ENCODE measurements at places on chromosomes 4 and X.

DNA sequence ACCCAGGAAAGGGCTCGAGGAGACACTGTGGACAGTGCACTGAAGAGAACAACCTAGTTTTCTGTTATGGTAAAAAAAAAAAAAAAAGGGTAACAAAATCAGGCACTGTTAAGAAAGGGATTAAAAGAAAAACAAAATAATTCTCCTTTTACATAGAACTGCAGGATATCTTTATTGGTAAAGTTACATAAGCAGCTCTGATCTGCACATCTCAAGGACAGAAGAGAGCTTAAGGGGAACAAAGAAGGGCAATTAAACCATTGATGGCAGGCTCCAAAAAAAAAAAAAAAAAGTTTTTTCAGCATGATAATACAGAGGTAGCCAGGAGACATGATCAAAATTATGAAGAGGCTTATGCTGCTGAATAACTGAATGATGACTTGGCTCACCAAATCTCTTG lies 85.0 kb downstream of the HDAC8 start:
- no peak for DNase-seq

- no peak for DNase-seq
Observed at GRCh38 chrX:22165732-22166457, 106.8 kb upstream of the CBLL2 start.

GRCh38 chr4:153169776-153170175 lies 34.5 kb upstream of the TRIM2 start:
- no peak for DNase-seq

DNA sequence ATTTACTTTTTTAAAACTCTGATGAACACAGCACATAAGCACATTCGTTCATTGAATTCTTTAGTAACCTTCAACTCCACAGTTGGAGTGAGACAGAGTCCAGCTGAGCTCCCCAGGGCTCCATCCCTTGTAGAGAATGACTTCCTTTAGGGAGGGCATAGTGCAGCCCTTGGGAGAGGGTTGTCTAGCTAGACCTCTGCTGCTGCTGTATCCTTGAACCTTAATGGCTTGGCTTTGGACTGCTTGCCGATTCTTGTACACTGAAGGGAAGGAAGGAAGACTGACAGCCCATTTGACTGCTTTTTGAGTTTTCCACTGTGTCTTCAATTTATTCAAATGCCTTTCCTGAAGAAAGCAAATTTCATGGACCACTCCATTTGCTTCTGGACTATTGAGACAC lies 19.4 kb upstream of the FGG start:
- DNase-seq: no peak

GRCh38 chrX:134426281-134426680 lies 33.7 kb upstream of the HPRT1 start:
- no peak for DNase-seq

- no peak for DNase-seq
Observed at GRCh38 chrX:39551762-39552161, 546.0 kb downstream of the BCOR start.

DNA sequence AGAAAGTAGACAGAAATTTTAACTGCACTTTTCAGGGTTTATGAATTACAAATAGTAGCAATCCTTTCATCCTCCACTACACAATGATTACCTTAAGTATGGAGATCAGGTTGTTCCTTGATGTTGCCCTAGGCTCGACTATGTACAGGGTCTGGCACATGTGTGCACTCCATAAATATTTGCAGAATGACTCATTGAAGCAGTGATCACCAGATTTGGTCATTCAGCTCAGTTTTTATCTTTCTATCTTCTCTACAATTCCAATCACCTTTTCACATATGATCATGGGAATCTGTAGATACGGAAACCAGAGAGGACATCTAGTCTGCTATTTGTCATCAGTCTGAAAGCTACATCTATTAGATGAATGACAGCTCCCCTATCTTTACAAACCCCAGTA lies 171.7 kb upstream of the HCCS start:
- DNase-seq: no peak

GRCh38 chrX:110427076-110427475 lies 68.4 kb downstream of the RTL9 start:
- DNase-seq: no peak

GRCh38 chr4:95161781-95162469 lies 386.8 kb downstream of the UNC5C start:
- DNase-seq: no peak

DNA sequence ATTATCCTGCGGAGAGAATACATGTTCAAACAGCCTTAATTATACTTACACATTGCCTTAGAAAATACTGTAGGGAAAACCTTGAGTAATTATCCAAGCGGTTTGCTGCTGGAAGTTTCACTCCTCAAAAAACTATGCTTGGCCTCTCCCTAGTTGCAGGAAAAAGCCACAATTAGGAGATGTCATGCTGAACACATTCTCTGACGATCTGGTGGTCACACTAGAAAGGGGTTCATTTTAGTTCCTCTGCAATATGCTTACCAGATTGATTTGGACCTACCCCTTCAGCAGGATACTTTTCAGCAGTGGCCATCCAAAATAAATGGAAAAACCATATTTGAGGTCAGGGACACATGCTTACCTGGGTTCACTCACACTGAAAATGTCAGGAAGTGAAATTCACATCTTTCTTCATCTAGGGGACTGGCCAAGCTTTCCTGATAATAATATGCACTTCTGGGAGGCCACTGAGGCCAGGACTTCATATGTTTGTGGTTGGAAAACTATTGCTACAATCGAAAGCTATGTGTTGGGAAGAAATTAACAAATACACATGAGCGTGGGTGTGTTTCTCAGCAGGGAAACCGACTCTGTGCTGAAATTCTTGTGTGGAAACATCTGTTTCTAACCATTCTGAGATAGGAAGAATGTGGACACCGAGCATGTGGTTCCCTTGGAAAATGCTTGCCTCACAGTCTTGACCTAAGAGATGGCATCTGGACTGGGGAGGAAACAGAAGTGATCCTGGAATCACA lies 68.8 kb downstream of the ATXN3L start:
- no peak for DNase-seq

GRCh38 chrX:39690541-39691415 lies 407.0 kb downstream of the BCOR start:
- DNase-seq: no peak

- no peak for DNase-seq
Observed at GRCh38 chrX:79618280-79618679, 251.1 kb upstream of the ITM2A start.

- no peak for DNase-seq
Observed at GRCh38 chr4:98664959-98665358, 6.5 kb upstream of the TSPAN5 start.

DNA sequence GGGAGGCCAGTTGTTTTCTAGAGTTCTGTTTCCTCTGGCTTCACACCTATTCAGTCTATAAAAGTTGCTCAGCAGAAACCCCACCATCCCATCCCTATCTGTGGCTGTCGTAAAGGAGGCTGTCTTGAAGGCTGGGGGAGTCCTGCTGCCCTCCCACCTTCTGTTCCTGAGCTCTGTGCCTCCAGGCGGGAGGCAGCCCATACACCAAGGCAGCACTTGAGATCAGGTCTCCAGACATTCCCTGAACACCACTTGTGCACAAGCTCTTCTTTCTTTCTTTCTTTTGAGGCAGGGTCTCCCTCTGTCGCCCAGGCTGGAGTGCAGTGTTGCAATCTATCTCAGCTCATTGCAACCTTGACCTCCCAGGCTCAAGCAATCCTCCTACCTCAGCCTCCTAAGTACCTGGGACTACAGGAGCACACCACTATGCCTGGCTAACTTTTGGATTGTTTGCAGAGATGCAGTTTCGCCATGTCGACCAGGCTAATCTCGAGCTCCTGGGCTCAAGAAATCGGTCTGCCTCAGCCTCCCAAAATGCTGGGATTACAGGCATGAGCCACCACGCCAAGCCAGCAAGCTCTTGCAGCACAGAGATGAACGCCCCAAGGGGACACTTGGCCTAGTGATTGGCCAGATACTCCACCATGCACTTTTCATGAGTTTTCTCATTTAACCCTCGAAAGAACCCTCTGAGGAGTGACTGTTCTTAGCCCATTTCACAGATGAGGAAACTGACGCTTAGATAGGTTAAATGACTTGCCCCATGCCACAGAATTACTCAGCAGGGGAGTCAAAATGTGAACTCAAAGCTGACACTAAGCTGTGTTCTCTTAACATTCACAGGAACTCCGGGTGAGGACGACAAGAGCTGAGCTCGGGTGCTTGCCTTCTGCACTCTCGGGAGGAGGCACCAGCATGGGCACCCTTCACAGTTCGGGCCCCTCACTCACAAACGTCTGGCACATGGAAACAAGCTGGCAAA lies 55.8 kb upstream of the ENPP6 start:
- DNase-seq: no peak

DNA sequence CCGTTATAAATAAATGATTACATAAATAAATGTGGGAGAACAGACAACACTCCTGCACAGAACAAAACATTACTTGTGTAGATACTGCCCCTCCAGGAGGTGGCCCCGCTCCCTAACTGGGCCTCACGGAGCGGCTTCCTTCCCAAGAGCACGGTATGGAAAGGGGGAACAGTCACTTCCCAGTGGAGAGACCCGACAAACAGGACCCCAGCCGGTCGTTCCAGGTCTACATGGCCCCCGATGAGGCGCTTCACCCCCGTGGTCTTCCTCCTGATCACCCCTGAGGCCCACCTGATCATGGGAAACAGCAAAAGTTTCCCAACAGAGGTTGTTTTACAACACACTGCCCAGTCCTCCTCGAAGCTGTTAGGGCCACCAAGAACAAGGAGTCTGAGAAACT lies 6.6 kb upstream of the SLC6A8 start:
- DNase-seq: no peak

- DNase-seq: no peak
Observed at GRCh38 chr4:110641218-110641617, 18.3 kb upstream of the PITX2 start.

- DNase-seq: no peak
Observed at GRCh38 chr4:160864253-160864652, 1299.5 kb downstream of the FSTL5 start.

GRCh38 chrX:96480081-96480480 lies 204.6 kb upstream of the DIAPH2 start:
- no peak for DNase-seq

- no peak for DNase-seq
Observed at GRCh38 chrX:111336141-111336540, 65.9 kb upstream of the CAPN6 start.

DNA sequence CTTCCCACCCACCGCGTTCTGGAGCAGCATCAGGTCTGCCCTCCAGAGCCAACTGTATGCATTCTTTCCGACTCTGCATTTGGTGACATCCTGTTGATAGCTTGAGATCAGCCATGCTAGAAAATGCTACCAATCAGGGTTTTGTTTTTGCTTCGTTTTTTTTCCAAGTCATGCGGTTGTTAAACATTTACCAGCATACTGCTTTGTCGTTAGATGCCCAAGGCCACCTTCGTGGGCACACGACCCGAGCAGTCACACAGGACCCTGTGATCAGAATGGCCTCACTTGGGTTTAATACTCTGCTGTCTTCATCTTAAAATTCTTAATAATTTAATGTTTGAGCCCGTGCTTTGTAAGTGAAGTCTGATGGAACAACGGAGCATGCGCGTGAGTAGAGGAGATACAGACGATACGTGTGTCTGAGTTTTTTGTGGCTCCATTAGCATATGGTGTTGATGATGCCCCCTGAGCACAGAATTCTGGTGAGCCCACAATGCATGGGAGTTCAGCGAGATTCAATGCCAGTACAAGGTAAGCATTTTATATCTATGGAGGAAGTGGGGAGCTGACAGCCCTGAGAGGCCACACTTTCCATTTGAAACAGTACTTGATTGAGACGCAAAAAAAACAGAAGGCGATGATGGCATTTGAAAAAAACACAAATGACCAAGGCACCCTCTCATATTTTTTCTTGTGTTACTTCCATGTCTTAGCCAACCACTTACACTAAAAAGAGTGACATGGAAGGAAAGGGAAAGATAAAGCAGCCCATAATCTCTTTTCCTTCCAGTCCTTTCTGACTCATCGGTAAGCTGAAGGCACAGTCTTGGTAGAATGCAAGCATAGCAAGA lies 323.6 kb downstream of the BCOR start:
- DNase-seq: no peak

- DNase-seq: no peak
Observed at GRCh38 chrX:119402588-119402987, 3.5 kb downstream of the SLC25A43 start.

DNA sequence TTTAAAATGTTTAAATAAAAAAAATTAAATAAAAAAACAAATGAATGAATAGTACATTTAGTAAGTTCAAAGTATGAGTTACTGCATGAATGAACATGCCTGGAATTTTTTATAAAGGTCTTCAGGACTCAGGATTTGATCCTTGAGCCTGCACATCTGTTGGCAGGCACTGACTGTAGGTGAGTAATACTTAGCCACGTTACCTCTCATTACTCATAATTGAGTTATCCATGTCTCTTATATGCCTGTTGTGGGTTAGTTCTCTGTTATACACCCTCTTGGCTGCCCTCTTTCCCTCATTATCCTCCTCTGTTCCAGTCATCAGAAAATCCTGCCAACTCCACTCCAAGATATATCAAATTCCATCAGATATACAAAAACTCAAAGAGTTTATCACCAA lies 276.0 kb downstream of the FBXW7 start:
- DNase-seq: no peak

DNA sequence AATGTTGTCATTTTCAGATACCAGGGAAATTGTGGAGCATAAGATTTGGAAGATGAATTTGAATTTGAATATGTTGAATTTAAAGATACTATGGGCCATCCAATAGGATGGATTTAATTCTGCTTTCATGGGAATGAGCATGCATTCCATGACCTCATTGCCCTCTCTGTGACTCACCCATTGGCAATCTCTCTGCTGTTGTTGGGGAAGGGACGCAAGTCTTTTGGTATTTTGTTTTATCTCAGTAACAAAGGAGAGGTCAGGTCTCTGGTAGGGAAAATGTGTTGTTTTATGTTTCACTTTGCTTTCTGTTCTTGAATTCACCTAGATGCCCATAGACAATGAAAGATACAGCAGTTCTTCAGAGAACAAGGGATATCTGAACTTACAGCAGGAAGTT lies 42.1 kb upstream of the MAGEA4 start:
- no peak for DNase-seq

DNA sequence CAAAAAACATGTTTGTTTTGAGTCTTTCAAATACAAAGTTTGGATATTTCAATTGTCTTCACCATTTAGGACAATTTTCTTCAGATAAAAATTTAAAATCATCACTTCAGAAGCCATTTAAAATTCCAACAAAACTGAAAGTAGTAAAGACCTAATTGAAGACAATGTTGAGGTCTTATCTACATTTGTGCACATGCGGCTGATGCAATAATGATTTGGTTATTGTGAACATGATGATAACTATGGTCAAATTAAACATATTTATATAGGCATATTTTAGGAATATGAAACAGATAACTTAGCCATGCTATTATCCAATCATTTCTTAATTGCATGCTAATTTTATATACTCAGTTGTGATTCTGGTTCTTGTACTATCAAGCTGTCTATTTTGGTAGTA lies 407.5 kb downstream of the GALNTL6 start:
- DNase-seq: no peak

GRCh38 chrX:149374751-149375150 lies 130.4 kb downstream of the IDS start:
- DNase-seq: no peak

DNA sequence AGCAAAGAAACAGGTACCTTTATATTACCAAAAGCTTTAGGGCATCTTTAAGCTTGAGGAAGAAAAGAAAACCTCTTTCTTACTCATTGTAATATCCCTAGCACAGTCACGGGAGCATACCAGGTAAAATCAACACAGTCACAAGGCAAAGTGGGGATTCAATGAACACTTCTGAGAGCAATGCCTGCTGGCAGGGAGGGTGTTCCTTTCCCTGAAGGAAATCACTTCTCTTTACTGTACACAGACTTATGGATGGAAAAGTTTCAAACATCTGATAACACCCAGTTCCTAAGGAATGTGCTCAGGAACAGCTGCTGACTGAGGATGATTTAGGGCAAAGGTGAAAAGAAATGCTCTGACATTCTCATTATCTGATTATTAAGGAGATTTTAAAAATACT lies 94.8 kb downstream of the MAML3 start:
- DNase-seq: no peak
